ENCODE measurements at places on chromosomes 1 and 21.

GRCh38 chr1:42700006-42700405, 17.8 kb downstream of the YBX1 start:
- DNase-seq, result no peak

DNA sequence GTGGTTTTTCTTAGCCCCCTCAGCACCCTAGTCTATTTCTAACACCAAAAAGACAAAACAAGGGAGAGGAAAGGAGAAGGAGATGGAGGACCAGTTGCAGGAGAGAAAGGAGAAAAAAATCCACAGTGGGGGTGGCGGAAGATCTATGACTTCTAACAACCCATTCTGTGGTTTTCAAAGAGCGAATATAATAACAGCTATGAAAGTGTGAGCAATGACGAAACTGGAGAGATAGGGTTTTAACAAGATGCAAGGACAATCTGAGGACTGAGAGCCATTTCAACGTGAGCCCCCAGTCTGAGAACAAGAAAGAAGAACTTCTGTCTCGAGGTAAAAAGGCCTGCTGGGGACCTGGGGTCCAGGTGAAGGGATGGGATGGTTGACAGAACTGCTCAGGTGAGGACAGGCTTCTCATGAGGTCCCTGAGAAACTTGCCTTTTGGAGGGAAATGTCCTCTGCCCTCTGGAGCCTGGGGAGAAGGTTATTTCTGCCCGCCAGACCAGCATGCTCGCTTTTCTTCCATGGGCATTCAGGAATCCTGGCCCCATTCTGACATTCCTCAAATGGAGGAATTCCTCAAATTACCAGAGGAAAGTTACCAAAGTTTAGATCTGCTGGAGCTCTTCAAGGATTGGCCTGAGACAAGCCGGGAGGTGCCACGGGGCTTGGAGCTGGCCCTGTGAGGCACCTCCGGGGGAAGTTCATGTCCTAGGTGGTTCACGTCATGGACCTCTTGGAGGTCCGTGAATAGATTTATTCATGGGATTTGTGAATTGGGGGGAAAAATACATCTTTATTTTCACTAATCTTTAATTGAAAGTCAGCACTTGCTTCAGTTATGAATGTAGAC, at the start of gene CD160:
Gene CD160, plus strand, starts transcription at position 270 of the 850 bp plus-strand sequence. CDS start 8,829 bp downstream, outside the sequence.
- no peak for DNase-seq

DNA sequence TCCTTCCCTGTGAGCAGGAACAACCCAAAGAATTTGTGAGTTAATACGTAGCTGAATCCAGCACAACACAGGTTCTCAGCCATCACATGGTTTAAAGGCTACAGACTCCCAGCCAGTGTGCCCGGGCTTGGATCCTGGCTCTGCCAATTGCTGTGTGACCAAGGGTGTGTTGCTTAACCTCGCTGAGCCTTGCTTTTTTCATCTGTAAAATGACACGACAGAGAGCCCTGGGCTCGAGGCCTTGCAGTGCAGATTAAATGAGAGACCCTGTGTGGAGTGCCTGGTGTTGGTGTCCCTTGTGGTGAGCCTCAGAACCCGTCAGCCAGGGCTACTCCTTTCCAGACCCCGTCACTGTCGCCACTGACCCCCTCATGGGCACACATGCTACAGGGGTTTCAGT, 39.4 kb downstream of the CHAF1B start:
- DNase-seq, result no peak

DNA sequence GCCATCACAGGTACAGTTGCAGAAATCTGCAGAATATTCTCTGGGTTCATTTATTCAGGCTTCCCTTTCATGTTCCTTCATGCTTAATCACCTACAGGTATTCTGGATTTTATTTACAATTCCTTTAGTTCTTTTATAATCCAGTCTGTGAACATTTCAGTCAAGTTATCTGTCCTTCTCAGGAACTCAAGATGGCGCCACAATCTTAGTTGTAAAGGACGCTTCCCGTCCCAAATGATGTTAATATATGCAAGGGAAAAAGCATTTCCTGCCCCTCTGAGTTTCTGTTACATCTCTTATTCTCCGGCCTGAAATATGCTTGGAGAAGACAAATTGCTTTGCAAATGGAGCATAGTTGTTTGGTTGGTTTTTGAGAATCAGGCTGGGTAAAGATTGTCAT, 19.3 kb downstream of the F3 start:
- DNase-seq, result peak; percentile 25

- no peak for DNase-seq
These were observed 148.4 kb downstream of the GPATCH2 start for GRCh38 chr1:217482356-217483102.

- peak; percentile 15 for DNase-seq
These were observed 197.8 kb upstream of the GALNT2 start for GRCh38 chr1:229869240-229869639.

- no peak for DNase-seq
These were observed 15.1 kb upstream of the EPB41 start for GRCh38 chr1:28899267-28899666.

GRCh38 chr1:244210884-244211558, 159.9 kb downstream of the ZBTB18 start:
- no peak for DNase-seq

- DNase-seq, result no peak
These were observed 31.4 kb upstream of the WASF2 start for GRCh38 chr1:27521336-27521831.

GRCh38 chr1:70745199-70745598, 302.4 kb downstream of the PTGER3 start:
- DNase-seq, result no peak
